ENCODE measurements at places on chromosomes 5 and 9. TPM values are rescaled to one million over a fixed set of nuclear protein-coding genes. Genes with fewer than 3 reads are reported as not detected.

ARSK gene
- 9.0 TPM for total RNA-seq

EMB gene
- 0.51 TPM for total RNA-seq

WDR31 gene
- 0.29 TPM for total RNA-seq

GRCh38 chr9:95611354-95611753 lies 94.6 kb upstream of the PTCH1 start:
- H3K36me3 ChIP-seq, result no peaks in the 10 kb centered on the region
- no peak for DNase-seq
- no peaks in the 10 kb centered on the region for H3K4me1 ChIP-seq
- H3K4me3 ChIP-seq, result no peak overlapping the region

GRCh38 chr9:106878081-106878837 lies 15.3 kb downstream of the ZNF462 start:
- no peaks in the 10 kb centered on the region for H3K27me3 ChIP-seq
- H3K36me3 ChIP-seq, result no peaks in the 10 kb centered on the region
- H3K4me1 ChIP-seq, result no peaks in the 10 kb centered on the region

GRCh38 chr5:81572201-81572600 lies 178.3 kb upstream of the ACOT12 start:
- no peak overlapping the region for H3K27ac ChIP-seq
- H3K4me1 ChIP-seq, result no peaks in the 10 kb centered on the region
- no peak for DNase-seq

- H3K4me3 ChIP-seq, result peak overlapping the region; percentile 100
- H3K27me3 ChIP-seq, result no peaks in the 10 kb centered on the region
- DNase-seq, result no peak
- H3K4me1 ChIP-seq, result peaks cover 4% of the 10 kb centered on the region
- H3K36me3 ChIP-seq, result no peaks in the 10 kb centered on the region
Observed at GRCh38 chr5:5421149-5421960, 1.1 kb upstream of the ICE1 start.

DNA sequence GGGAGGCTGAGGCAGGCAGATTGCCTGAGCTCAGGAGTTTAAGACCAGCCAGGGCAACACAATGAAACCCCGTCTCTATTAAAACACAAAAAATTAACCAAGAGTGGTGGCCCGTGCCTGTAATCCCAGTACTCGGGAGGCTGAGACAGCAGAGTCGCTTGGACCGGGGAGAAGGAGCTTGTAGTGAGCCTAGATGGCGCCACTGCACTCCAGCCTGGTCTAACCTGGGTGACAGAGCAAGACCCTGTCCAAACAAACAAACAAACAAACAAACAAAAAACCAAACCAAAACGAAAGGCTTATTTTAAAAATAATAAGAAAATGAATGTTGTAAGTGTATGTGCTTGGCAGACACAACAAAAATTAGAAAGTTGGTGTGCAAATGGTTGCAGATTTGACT lies 536.3 kb upstream of the PTPRD start:
- no peaks in the 10 kb centered on the region for H3K27me3 ChIP-seq
- no peak for DNase-seq
- no peaks in the 10 kb centered on the region for H3K36me3 ChIP-seq
- no peak overlapping the region for H3K27ac ChIP-seq

- H3K4me3 ChIP-seq, result no peak overlapping the region
- no peaks in the 10 kb centered on the region for H3K27me3 ChIP-seq
- no peaks in the 10 kb centered on the region for H3K36me3 ChIP-seq
- no peak for DNase-seq
Observed at GRCh38 chr5:134248256-134248655, 22.4 kb upstream of the PPP2CA start.

- no peaks in the 10 kb centered on the region for H3K27me3 ChIP-seq
- DNase-seq, result no peak
- H3K36me3 ChIP-seq, result no peaks in the 10 kb centered on the region
- H3K4me1 ChIP-seq, result no peaks in the 10 kb centered on the region
- H3K27ac ChIP-seq, result no peak overlapping the region
Observed at GRCh38 chr9:14144215-14144614, 169.7 kb downstream of the NFIB start.

DNA sequence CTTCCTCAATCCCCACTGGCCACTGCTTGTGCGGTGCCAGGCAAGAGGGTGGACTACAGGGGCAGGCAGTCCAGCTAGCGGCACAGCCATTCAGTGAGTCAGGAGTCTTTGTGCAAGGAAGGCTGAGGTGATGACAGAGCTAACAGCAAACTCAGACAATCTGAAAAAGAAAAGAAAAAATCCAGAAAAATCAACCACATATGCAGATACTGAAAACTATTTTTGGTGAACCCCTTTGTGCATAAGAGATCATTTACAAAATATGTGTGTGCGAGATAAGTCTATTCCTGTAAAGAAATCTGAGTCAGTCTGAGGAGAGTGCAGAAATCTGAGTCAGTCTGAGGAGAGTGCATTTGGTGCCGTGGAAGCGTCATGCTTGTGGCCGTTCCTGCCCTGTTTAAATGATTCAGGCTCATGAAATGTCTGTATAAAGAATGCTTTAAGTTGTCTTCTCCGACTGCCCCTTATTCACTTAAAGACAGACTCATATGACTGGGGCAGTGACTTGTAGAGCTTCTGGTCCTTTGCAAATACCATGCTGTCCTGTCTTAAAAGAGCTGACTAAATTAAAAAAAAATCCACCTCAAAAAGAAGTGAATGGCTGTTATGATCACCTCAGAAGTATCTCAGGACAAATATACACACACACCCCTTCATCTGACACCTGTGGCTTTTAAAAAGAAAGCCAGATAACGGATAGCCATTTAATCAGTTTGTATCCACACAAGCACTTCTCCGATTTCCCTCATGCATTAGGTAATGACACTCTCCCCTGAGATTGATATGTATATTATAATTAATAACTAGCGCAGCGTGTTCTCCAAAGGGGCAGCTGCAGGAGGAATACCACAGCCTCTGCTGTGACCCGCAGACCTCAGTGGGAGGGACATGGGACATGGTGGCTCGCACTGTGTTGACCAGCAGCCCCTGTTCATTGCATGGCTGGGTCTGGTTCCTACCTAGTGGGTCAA lies 47.3 kb downstream of the TRIO start:
- no peaks in the 10 kb centered on the region for H3K27me3 ChIP-seq
- H3K36me3 ChIP-seq, result no peaks in the 10 kb centered on the region
- peak overlapping the region; percentile 56 for H3K27ac ChIP-seq
- H3K4me3 ChIP-seq, result no peak overlapping the region
- peak; percentile 56 for DNase-seq
- peaks cover 1% of the 10 kb centered on the region for H3K4me1 ChIP-seq

DNA sequence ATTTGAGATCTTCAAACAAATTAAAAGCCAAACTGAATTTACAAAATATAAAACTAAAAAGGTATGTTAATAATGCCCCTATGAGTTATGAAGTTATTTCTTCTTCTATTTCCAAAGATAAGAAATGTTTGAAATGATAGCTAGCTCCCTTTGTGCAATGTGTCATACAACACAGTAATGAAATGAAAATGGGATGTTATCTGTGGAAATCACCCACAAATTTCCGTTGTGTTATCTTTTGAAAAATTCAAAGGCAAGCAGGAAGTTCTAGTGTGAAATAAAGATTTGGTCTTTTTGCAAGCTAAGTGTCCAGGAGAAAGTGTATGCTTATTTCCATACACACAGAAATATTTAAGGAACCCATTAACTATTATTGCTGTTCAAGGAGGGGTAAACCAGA lies 375.3 kb upstream of the PRR16 start:
- no peaks in the 10 kb centered on the region for H3K27me3 ChIP-seq
- H3K36me3 ChIP-seq, result no peaks in the 10 kb centered on the region
- H3K27ac ChIP-seq, result no peak overlapping the region

- no peak overlapping the region for H3K27ac ChIP-seq
- H3K36me3 ChIP-seq, result no peaks in the 10 kb centered on the region
- DNase-seq, result no peak
- H3K4me1 ChIP-seq, result no peaks in the 10 kb centered on the region
Observed at GRCh38 chr5:35066260-35066795, 18.6 kb upstream of the AGXT2 start.

GRCh38 chr9:11595756-11596155 lies 983.0 kb upstream of the PTPRD start:
- no peaks in the 10 kb centered on the region for H3K4me1 ChIP-seq
- H3K4me3 ChIP-seq, result no peak overlapping the region
- DNase-seq, result no peak
- H3K36me3 ChIP-seq, result no peaks in the 10 kb centered on the region
- no peaks in the 10 kb centered on the region for H3K27me3 ChIP-seq
- H3K27ac ChIP-seq, result no peak overlapping the region

DNA sequence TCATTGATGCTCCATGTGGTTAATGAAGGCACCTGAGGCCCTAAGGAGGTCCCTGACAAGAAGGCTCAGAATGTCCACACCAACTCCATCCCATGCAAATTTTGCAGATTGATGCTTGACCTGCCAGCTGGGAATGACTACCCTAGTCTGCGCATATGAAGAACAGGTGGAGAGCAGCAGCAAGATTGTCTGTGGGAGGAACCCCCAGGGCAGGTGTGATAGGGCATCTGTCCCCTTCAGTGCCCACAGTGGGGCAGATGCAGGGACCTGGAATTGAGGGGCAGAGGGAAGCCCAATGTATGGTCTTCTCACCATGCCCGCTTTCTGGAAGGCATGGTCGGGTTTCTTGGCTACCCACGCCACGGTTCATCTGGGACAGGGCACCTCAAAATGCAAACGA lies 79.6 kb downstream of the MACROH2A1 start:
- no peaks in the 10 kb centered on the region for H3K4me1 ChIP-seq
- H3K27ac ChIP-seq, result no peak overlapping the region
- no peak for DNase-seq
- H3K4me3 ChIP-seq, result no peak overlapping the region

GRCh38 chr9:114680259-114681001 lies 1.6 kb downstream of the TEX48 start:
- H3K4me1 ChIP-seq, result no peaks in the 10 kb centered on the region
- H3K36me3 ChIP-seq, result no peaks in the 10 kb centered on the region
- H3K27me3 ChIP-seq, result no peaks in the 10 kb centered on the region
- no peak overlapping the region for H3K27ac ChIP-seq
- no peak overlapping the region for H3K4me3 ChIP-seq
- DNase-seq, result no peak

DNA sequence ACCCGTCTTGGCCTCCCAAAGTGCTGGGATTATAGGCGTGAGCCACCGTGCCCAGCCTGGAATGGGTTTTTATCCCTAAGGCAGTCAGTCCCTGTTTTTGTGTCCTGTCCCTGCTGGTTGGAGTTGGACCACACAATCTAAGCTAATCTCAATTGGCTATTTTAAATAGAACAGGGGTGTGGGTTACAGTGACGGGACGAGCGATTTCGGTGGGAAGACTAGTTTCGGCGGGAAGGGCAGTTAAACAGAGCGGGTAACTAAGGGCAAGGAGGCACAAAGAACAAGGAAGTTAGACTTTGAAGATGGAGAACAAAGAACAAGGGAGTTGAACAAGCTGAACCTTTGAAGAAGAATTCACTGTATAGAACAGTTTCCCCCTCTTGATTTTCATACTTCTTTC lies 1.4 kb downstream of the GTF3C5 start:
- H3K36me3 ChIP-seq, result no peaks in the 10 kb centered on the region
- no peaks in the 10 kb centered on the region for H3K27me3 ChIP-seq
- DNase-seq, result no peak
- no peak overlapping the region for H3K4me3 ChIP-seq
- no peak overlapping the region for H3K27ac ChIP-seq
- H3K4me1 ChIP-seq, result peaks cover 15% of the 10 kb centered on the region

- no peak overlapping the region for H3K4me3 ChIP-seq
- H3K36me3 ChIP-seq, result no peaks in the 10 kb centered on the region
- H3K4me1 ChIP-seq, result no peaks in the 10 kb centered on the region
- no peaks in the 10 kb centered on the region for H3K27me3 ChIP-seq
- no peak for DNase-seq
Observed at GRCh38 chr9:16475996-16476395, 394.5 kb downstream of the BNC2 start.

DNA sequence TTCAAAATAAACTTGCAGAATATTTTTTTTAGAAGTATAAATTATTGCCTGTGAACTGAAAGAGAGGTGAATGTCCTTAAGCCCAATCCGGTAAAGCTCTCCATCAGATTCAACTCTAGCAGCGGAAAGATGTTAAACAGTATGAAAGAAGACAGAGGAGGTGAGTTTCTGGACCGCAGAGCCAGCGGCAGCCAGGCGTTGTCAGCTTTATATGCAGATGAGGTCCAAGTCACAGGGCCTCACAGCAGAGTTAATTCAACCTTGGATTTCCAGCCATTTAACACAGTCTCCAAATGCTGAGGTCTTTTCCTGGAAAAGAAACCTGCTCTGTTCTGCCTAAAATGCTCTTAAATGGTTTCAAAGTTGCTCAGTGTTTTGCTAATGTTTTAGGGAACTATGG lies 75.5 kb downstream of the OTULIN start:
- no peak overlapping the region for H3K4me3 ChIP-seq
- no peak overlapping the region for H3K27ac ChIP-seq
- no peaks in the 10 kb centered on the region for H3K36me3 ChIP-seq
- H3K27me3 ChIP-seq, result no peaks in the 10 kb centered on the region

GRCh38 chr5:150043657-150044328 lies 42.6 kb downstream of the CSF1R start:
- no peaks in the 10 kb centered on the region for H3K27me3 ChIP-seq
- H3K36me3 ChIP-seq, result no peaks in the 10 kb centered on the region
- no peak overlapping the region for H3K4me3 ChIP-seq
- H3K27ac ChIP-seq, result no peak overlapping the region
- DNase-seq, result no peak

DNA sequence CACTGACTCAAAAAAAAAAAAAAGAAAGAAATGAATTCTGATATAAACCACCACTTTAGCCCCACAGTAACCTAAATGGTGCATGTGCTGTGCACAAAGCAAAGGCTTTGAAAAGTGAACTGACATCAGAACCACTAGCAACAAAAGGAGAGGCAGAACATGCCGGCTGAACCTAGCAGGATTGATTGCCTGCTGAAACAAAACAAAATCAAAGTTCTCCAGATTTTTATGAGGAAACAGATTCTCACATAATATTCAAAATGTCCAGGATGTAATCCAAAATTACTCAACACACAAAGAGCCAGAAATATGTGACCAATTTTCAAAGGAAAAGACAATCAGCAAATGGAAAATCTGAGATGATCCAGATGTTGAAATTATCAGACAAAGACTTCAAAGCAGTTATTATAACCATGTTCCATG lies 37.9 kb downstream of the UBTD2 start:
- no peaks in the 10 kb centered on the region for H3K36me3 ChIP-seq
- H3K27ac ChIP-seq, result no peak overlapping the region
- H3K4me1 ChIP-seq, result no peaks in the 10 kb centered on the region
- no peak overlapping the region for H3K4me3 ChIP-seq

DNA sequence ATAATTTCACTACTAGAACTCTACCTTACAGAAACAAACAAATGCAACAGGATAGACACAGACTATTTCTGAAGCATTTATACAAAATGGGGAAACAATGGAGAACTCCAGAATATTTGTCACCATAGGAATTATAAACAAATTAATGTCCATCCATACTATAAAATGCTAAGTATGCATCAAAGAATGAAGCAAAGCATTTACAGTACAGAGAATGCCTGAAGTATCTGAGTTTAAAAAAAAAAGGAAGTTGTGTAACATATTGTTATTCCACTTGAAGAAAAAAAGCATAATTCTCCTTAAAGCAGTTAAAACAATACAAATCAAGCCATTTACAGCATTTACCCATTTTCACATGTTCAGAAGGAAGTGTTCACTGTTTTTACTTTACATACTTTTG lies 53.0 kb downstream of the DROSHA start:
- no peaks in the 10 kb centered on the region for H3K36me3 ChIP-seq
- H3K27me3 ChIP-seq, result no peaks in the 10 kb centered on the region
- DNase-seq, result no peak
- H3K27ac ChIP-seq, result no peak overlapping the region

GRCh38 chr5:59698207-59699178 lies 195.0 kb downstream of the PDE4D start:
- no peak overlapping the region for H3K4me3 ChIP-seq
- no peaks in the 10 kb centered on the region for H3K27me3 ChIP-seq
- DNase-seq, result no peak
- no peak overlapping the region for H3K27ac ChIP-seq
